Hypothalamus (tissue), 51 donors: ENCODE measurements at places on chromosomes 7 and 10.
A peak's percentile ranks its signal among the peaks of the same experiment; 100 is the strongest.

DNA sequence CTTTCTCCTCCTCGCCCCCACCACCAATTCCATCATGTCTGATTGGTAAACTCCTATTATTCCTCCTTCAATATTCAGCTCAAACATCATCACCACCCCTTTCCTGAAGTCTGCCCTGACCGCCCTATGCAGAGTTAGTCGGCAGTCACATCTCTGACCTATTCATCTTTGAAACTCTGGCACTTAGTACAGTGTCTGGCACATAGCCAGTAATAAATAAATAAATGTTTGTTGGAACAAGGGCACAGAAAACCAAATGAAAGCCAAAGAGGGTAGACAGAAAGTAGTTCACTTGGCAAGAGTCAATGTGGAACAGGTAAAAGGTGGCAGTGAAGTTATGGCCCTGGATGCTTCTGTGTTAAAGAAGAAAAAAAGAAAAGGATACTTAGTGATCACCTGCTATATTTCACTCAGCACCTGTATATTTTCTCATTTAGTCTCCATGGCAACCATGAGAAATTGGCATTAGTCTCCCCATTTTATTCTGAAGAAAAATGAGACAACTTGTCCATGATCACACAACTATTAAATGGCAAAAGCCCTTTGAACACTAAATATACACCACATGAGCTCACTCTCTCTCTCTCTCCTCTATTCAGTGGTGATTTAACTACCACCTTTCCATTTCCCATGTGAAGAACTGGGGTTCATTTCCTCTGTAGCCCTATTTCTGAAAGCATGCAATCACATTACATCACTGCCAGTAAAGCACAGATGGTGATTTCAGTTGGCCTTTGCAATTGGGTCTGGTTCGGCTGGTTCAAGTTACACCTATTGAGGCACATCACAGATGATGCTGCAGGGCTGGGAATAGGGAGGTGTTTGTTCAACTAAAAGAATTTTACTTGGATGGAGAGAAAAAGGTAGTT is 25.3 kb downstream of the CHCHD3 start:
- no peak for DNase-seq

- DNase-seq: no peak
Measured at GRCh38 chr10:1199897-1200721, 143.9 kb downstream of the WDR37 start.

- DNase-seq: no peak
Measured at GRCh38 chr7:140059273-140060242, 3.2 kb downstream of the PARP12 start.

DNA sequence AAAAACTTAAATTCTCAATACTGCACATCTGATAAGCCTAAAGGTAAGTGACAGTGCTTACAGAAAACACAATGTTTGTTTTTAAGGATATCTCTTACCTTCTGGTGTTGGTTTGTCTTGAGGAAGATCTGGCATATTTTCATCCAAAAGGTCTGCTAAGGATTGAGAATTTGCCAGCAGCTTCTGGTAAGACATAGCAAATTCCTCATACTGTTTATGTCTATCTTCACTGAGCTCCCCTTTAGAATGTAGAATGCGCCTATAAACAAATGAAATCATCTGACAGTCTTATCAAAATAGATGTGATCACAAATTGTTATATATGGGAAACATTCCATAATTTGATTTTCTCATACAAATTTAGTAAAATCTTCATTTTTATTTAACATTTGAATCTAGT is 28.7 kb downstream of the UPF2 start:
- DNase-seq: no peak

DNA sequence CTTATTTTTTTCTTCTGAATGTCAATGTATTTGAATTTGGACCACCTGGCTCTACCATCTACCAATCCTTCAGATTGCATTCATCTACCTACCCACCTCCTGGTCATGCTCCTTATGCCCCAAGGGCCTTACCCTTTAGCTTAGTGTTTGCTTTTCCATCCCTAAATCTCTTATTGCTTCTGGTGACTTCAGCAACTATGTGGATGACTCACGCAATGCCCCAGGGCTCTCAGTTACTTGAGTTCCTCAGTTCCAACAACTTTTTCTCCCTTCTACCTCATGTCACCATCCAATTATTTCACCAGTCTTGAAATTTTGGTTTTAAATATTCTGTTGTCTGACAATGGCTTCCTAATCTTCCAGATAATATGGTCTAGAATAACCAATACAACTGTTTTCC is 118.9 kb downstream of the CFAP58 start:
- no peak for DNase-seq

DNA sequence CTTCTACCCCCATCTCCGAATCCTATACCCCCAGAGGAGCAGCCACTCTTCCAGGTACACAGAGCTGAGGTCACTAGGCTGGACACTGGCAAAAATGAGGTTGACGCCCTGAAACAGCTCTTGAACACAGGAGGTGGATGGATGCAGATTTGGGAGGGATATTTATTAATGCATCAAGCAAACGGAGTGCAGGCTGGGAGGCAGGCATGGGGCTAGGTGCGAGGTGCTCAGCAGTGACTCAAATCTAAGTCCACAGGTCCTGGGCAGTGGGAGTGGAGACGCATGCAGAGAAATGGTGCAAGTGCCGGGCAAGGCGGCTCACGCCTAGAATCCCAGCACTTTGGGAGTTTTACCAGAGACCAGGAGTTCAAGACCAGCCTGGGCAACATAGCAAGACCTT is 11.0 kb downstream of the GUSB start:
- no peak for DNase-seq

- no peak for DNase-seq
Measured at GRCh38 chr10:101835362-101835761, 8.2 kb downstream of the KCNIP2 start.

DNA sequence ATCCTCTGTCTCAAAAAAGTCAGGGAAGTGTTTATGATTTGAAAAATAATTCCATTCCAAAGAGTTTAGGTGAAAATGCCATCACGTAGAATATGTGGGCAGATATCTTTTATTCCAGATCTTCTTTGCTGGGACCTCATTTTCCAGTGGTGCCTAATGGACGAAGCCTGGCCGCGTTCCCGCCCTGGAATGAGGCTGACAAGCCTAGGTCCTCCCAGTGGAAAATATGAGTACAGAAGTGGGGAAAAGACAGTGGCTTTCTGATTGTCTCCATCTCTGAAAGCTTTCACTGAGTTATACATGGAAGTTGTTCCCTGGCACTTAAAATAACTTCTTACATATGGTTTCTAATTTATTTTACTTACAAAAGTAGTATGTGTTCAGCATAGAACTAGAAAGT is 139.4 kb downstream of the TACC2 start:
- DNase-seq: no peak

- DNase-seq: peak; percentile 14
Measured at GRCh38 chr10:3192856-3193635, 20.5 kb upstream of the PITRM1 start.

GRCh38 chr10:126872768-126873167 is 32.5 kb upstream of the DOCK1 start:
- DNase-seq: no peak

DNA sequence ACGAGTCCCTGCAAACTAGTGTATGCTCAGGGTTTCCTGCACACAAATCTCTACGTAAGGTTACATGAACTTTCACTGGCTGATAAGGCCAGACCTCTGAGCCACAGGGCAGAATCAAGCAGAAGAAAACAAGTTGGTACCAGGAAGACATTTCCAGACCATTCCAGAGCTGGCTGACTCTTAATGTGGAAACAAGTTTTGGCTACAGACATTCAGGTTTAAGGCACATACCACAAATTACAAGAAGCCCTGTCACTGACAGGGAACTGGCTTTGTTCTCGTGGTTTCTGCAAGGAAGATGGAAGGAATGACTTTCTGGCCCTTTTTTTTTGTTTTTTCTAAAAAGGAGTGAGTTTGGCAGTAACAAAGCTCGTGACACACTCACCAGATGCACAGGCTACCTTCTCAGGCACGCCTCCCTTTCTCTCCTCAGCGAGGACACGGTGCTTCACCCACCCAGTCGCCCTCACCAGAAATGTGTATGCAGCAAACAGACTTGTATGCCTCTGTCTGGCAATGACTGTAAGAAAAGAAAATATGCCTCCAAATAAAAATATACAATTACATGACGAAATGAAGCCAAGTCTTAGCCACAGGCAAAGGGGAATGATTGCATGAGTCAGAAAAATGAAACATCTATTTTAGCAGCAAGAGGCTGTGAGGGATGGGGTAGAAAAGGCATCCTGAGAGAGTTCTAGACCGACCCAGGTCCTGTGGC is 22.6 kb downstream of the PLAC9 start:
- DNase-seq: no peak

GRCh38 chr7:117769085-117769484 is 104.2 kb downstream of the CTTNBP2 start:
- no peak for DNase-seq

GRCh38 chr10:117762819-117763172 is 220.2 kb downstream of the EMX2 start:
- DNase-seq: no peak

- DNase-seq: peak; percentile 57
Measured at GRCh38 chr7:151520419-151521261, 945 bp upstream of the RHEB start.

DNA sequence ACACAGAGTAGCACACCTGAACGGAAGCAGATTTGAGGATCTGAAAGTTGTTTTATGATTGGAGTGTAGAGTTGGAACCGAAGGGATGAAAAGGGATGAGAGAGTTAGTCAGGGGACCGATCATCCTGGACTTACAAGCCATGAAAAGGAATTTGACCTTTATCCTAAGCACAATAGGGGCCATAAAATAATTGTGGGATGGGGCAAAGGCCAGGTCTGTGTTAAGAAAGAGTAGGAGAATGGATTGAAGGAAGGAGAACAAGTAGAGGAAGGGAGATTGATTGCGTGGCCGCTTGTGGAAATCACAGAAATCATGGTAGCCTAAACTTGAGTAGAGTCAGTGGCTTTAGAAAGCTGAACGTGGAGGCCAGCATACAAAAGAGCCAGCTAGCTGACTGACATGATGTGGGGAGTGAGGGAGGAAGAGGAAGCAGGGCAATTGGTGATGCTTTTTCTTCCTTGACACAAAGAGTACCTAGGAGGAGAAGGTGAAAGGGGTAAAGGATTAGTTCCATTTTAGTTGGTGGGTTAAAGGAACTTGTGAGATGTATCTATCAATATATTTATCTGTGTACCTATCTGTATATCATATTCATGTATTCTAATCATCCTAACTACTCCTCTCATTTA is 67.1 kb upstream of the RPA3 start:
- no peak for DNase-seq

DNA sequence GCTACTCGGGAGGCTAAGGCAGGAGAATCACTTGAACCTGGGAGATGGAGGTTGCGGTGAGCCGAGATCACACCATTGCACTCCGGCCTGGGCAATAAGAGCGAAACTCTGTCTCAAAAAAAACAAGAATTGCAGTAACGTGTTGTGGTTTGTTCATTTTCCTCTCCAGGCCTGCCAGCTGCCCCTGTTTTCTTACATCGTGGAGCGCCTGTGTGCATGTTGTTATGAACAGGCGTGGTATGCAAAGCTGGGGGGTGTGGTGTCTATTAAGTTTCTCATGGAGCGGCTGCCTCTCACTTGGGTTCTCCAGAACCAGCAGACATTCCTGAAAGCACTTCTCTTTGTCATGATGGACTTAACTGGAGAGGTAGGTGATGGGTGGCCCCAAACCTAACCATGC is 52.1 kb downstream of the TRRAP start:
- DNase-seq: no peak

- DNase-seq: no peak
Measured at GRCh38 chr7:108057951-108058481, 55.1 kb upstream of the LAMB1 start.

GRCh38 chr10:82150123-82150900 is 275.3 kb downstream of the NRG3 start:
- peak; percentile 2 for DNase-seq

DNA sequence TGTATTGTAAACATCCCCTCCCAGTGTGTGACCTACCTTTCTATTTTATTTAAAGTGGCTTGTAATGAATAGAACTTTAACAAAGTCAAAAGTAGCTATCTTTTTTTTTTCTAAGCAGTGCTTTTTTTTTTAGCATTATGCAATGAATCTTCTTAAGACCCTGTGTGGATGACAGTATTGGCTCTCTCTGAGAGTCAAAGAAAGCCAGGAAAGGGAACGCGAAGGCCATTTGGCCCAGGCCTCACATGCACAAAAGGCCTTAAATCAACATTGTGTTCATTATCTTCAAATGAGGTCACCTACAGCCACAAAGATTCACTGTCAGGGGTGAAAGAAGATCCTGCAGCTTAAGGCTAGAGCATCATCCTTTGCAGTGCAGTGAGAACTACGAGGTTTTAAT is 721.5 kb downstream of the GRID1 start:
- no peak for DNase-seq

DNA sequence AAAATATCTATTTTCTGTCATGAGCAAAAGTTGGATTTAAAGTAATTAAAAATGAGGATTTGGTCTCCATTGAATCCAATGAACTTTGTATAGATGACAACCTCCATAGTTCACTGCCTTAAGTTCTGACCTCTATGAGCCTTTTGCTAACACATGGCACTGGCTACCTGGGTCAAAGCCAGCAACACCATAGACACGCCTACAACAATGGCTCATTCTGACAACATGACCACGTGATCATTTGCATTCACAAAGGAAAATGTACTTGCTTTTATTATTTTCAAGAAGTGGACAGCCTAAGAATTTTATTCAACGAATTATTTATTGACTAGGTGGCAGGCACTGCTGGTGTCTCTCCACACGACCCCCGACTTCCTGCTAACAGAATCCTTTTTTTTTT is 90.6 kb downstream of the CARD11 start:
- DNase-seq: no peak

GRCh38 chr7:132972745-132973144 is 109.1 kb downstream of the CHCHD3 start:
- no peak for DNase-seq

GRCh38 chr7:66323114-66323796 is 118.1 kb downstream of the TPST1 start:
- no peak for DNase-seq

- no peak for DNase-seq
Measured at GRCh38 chr10:68471063-68471585, 649 bp downstream of the DNA2 start.

GRCh38 chr7:70925411-70926115 is 206.4 kb upstream of the GALNT17 start:
- DNase-seq: no peak

- no peak for DNase-seq
Measured at GRCh38 chr7:46029111-46029704, 108.1 kb upstream of the IGFBP3 start.

DNA sequence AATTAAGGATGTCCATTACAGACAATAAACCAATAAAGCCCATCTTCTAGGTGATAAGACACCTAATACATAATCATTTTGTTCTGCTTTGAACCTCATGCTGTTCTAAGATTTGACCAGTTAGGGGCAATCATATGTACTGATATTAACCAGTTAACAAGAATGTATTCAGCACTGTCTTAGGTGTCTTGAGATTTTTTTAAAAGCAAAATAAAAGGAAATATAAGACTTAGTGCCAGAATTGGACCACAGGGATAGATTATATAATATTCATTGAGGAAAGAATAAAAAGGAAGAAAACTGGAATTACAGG is 32.0 kb downstream of the IMMP2L start:
- no peak for DNase-seq
